ENCODE measurements at places on chromosomes 7 and 10.
A peak's percentile ranks its signal among the peaks of the same experiment; 100 is the strongest.

DNA sequence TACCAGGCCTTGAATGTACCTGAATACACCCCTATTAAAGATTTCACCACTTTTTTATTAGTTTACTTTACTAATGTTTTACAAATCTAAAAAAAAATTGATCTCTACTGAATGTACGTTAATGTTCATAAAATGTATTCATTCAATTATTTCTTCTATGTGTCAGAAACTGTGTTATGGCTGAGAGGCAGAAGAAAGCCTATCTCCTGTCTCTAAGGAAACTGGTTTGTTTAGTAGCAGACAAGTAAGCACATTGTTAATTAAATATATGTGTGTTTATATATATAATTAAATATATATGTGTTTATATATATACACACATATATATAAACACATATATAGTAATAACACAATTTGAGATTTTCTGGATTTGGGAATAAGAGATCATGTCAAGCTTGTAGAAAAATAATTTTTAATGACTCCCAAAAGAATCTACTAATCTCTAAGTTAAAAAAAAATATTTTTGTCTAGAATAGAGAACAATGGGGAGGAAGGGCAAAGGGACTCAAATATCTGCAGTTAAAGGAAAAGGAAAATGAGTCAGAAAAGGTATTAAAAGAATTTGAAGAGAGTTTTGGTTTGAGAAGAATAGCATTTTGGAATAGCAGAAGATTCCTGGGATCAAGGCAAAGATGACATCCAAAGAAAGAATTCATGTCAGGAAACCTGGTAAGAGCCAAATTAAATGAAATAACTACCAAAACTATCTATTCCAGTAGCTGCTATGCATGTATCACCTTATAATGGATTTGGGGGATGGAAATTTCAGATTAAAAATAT lies 92.1 kb downstream of the CH25H start:
- no peak for DNase-seq

- no peak for DNase-seq
Measured at GRCh38 chr7:34107276-34107675, 201.9 kb downstream of the BMPER start.

- DNase-seq: peak; percentile 28
Measured at GRCh38 chr10:103666087-103666761, 172.7 kb downstream of the NEURL1 start.

- no peak for DNase-seq
Measured at GRCh38 chr10:115001506-115002381, 63.7 kb downstream of the TRUB1 start.

GRCh38 chr10:46301721-46302479 lies 15.1 kb downstream of the ANTXRL start:
- DNase-seq: no peak

DNA sequence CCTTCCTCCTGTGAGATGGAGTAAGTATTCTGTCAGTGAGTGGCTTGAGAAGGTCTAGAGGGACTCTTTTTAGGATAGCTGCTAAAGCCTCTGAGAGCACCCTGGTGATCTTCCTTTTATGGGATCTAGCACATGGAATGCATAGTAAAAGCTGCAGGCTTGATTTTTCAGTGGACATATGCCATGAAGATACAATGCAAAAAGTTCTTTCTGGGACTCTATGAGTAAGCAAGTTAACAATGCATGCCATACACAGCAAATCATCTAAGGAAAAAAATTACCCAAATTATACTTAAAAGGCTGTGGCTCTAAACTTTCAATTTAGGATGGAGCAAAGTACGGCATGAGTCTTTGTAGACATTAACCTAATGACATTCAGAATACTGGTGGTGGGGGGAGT lies 154.5 kb downstream of the SGMS1 start:
- no peak for DNase-seq

GRCh38 chr7:158613481-158613880 lies 25.9 kb upstream of the PTPRN2 start:
- peak; percentile 27 for DNase-seq

- no peak for DNase-seq
Measured at GRCh38 chr7:47719675-47720074, 137.8 kb upstream of the TNS3 start.

- DNase-seq: peak; percentile 15
Measured at GRCh38 chr7:113289140-113289740, 170.9 kb upstream of the SMIM30 start.

DNA sequence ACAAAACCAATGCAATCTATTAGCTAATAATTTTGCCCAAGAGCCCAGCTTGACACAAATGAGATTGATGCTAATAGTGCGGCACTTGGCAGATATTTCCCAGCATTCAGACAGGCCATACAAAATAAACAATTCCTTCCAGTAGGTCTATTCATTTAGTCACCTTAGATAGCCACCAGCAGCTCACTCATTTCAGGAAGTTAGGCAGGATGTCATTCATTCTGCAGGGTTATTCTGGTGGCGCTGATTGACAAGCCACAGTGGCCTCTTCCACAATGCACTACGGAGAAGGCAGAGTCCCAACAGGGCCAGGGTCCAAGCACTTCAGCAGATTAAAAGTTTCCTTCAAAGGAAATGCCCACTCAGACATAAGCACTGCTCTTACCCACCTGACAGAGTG lies 55.8 kb downstream of the PIK3AP1 start:
- DNase-seq: peak; percentile 10

GRCh38 chr7:68020102-68020501 lies 1023.5 kb downstream of the TYW1 start:
- DNase-seq: no peak

DNA sequence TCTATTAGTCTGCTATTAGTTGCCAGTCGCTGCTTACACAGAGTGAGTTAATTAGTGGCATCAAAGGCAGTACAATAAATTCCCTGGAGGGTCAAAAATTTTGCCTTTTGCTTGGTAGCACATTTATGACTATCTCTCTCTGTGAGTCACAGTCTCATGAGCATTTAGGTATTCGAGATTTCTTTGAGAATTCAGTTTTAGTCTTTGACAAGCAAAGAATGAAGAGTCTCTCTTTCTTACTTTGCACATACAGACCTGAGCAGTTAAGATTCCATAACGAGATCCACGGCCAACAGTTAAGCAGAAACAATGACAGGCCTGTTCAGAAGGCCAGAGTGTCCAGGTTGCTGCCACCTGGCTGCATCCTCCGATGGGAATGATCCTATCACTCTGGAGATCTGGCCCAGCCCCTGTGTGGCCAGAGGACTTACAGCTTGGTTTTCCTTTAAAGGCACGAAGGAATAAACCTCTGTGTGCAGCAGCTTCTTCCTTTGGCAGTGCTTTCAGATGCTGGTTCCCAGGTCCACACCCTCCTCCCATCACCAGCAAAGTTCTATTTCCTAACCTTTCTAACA lies 80.6 kb downstream of the GLI3 start:
- no peak for DNase-seq

GRCh38 chr10:12418000-12418399 lies 68.7 kb downstream of the CAMK1D start:
- no peak for DNase-seq

GRCh38 chr10:94403380-94404213 lies 1.3 kb downstream of the TBC1D12 start:
- peak; percentile 79 for DNase-seq

GRCh38 chr7:38929460-38930171 lies 20.6 kb upstream of the VPS41 start:
- no peak for DNase-seq

DNA sequence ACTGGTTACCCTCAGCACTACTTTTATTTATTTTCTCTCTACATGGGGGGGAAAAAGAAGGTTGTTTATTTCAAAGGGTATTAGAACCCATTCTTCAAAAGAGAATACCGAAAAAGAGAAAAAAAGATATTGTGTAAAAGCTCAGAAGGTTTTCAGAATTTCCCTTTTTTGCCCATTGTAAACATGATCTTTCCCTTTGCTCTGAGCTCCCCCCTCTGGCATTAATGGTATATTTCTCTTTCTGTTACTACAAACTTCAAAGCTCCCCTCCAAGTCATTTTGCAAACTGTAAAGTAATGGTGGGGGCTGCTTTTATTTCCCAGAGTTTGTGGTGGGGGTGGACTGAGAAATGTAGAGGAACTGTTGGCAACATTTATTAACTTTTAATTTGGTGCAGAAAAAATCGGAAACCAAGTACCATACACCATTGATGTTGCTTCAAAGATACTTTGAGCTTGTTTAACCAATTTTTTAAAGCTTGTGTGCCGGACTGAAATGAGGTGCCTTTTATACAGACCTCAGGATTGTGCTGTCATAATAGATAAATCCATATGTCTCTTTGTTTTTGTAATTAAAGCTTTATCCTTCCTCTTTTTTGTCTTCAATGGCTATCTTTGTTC lies 181.5 kb downstream of the EXOC4 start:
- peak; percentile 25 for DNase-seq

DNA sequence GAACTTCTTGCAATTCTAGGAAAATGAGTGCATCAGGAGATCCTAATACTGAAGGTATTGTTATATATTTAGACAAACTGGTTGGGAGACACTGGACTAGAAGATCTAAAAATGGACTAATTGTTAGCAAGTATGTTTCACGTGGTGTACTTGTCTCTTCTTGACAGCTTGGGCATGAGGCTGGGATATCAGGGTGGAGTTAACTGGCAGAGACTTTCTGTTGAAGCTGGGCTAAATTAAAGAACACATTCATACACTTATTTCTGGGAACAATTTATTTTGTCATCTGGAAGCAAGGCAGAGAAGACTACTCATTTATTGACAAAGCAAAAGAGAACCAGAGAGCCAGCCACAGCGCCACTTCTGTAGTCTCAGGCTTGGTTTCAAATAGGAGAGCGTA lies 25.9 kb downstream of the TYW1 start:
- no peak for DNase-seq

DNA sequence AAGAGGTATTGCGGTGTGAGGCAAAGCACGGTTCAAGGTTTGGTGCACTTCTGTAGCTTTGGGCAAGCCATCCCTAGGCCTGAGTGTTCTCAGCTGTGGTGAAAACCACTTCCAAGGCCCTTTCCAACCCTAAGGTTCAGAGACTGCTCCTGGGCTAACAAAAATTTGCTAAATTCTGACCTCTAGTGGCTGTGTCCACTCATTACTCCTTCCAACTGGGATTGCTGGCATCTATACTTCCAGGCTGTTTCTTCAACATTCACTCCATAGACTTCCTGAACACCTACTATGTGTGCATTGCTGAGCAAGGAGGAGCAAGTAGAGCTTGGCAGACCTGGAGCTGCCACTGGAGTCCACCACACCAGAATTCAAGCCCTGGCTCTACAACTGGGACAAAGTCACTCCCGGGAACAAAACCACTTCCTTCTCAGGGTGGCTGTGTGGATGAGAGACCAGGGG lies 29.3 kb upstream of the SH3PXD2A start:
- peak; percentile 57 for DNase-seq

- DNase-seq: no peak
Measured at GRCh38 chr10:132710746-132711612, 75.0 kb downstream of the NKX6-2 start.

GRCh38 chr10:17685233-17685840 lies 41.4 kb downstream of the STAM start:
- no peak for DNase-seq

- DNase-seq: no peak
Measured at GRCh38 chr7:1388703-1389335, 70.5 kb downstream of the MICALL2 start.

DNA sequence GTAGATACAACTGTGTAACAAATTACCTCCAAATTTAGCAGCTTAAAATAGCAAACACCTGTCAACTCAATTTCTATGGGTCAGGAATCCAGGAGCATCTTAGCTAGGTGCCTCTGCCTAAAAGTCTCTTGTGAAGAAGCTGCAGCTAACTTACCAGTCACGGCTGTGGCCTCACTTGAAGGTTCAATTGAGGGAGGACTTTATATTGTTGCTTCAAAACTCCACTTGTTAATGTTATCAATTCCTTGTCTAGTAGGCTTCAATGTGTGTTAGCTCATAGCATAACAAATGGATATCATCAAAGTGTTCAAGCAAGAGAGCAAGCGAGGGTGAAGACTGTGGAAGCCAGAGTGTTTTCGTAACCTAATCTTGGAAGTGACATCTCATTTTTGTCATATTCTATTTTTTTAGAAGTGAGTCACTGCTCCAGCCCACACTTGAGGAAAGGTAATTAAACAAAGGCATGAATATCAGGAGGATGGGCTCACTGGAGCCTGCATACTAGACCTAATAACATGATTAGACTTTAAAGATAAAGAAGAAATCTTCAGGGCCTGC lies 172.9 kb downstream of the SPAG6 start:
- DNase-seq: no peak

DNA sequence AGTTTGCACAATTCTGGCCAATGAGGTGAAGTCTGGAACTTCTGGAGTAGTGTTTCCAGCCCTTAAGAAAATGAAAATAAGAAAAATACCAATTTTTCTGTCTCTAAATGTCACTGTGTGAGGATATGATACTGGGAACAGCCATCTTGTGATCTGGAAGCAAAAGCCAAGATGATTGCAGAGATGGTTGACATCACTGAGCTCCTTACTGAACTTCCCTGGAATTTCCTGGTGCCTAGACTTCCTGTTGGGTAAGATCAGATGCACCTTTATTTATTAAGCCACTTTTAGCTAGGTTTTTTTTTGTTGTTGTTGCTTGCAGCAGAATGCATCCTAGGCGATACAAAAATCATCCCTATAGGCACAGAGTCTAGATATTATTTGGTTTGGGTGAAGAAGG lies 27.3 kb upstream of the INHBA start:
- no peak for DNase-seq

DNA sequence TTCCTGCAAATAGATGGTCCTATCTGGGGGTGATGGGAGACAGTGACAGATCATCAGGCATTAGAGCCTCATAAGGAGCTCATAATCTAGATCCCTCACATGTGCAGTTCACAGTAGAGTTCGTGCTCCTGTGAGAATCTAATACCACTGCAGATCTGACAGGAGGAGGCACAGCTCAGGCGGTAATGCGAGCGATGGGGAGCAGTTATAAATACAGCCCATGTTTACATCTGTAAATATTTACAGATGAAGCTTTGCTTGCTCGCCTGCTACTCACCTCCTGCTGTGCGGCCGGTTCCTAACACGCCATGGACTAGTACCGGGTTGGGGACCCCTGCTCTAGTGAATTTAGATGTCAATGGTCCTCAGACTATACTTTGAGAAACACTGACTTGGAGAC lies 17.0 kb upstream of the CDCA7L start:
- DNase-seq: peak; percentile 50

DNA sequence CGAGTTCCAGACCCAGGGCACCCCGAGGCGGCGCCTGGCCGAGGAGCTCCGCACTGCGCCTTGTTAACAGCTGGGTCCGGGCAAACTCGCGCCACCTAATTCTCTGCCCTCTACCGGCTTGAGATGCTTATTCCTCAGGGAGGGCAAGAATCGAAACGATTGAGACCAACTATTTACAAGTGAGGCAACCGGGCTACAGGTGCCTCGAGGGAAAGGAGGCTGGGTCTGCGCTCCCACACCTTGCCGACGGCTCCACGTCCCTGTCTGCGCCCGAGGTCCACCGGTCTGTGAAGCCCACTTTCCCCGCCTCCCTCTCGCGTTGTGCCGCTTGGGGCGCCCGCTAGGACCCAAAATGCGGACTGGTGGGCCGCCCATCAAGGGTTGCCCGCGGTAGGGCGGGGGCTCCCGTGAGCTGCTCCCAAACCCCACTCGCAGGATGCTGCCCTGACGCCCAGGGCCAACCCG lies 527 bp downstream of the AKR1B1 start:
- DNase-seq: peak; percentile 70
